Cerebellum (tissue), 4 donors: ENCODE measurements at places on chromosomes 3 and 15. TPM values are rescaled to one million over a fixed set of nuclear protein-coding genes. Genes with fewer than 3 reads are reported as not detected.

AADACL2 gene
- total RNA-seq = not detected

PLD1 gene
- 16.8 TPM for total RNA-seq

SQOR gene
- 3.4 TPM for total RNA-seq

GOLGA6A gene
- total RNA-seq = 0.36 TPM

NUP210 gene
- 13.8 TPM for total RNA-seq

ZNF620 gene
- 12.5 TPM for total RNA-seq

CCNDBP1 gene
- total RNA-seq = 25.5 TPM

RHCG gene
- 1.3 TPM for total RNA-seq

GABRA5 gene
- 4.6 TPM for total RNA-seq

SNURF gene
- 100 TPM for total RNA-seq

SOX14 gene
- 0.73 TPM for total RNA-seq

LRRC49 gene
- total RNA-seq = 106 TPM

CAND2 gene
- 18.2 TPM for total RNA-seq
